ENCODE measurements at places on chromosomes 6 and 20.

DNA sequence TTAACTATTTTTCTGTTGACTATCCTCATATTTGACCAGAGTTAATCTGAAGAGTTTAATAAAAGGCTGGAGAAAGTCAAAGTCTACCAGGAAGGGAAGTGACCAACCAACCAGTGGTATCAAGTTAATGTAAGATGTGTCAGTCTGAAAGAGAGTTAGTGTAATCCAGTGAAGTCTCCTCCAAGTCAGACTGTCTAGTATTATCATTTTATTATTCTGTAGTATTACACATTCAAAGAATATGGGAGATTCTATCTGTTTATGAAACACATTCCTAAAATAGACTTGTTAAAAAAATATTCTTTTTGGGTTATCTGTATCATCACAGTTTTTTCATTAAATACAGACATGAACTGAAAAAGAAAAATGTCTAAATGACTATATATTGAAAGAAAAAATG is 194.4 kb downstream of the BTBD9 start:
- DNase-seq, result no peak

DNA sequence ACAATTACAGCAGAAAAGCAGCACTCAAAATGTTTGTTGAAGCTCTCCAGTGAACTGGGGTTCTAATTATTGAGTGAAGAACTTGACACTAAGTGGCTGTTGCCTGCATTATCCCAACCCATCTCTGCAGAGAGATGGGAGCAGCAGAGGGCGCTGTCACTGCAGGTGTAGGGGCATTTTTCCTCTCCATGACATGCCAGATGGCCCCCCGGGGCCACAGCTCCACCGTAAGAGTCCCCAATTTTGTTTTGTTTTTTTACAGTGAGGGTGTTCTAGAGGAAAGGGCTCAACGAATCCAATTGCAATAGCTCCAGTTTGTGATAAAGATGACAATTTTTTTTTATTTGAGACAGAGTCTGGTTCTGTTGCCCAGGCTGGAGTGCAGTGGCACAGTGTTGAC is 1.9 kb upstream of the FUCA2 start:
- no peak for DNase-seq

DNA sequence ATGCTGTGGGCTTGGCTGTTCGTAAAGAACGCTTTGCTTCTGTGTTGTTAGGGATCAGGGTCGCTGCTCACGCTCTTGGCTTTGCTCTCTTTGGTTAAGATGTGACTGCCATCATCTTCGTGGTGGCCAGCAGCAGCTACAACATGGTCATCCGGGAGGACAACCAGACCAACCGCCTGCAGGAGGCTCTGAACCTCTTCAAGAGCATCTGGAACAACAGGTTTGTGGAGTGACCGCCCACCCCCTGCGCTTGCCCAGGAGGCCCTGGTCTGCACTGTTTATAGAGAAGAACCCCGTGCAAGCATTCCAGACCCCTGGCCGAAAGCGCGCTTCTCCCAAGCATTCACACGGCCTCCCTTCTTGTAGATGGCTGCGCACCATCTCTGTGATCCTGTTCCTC is 57.1 kb downstream of the GNAS start:
- no peak for DNase-seq

DNA sequence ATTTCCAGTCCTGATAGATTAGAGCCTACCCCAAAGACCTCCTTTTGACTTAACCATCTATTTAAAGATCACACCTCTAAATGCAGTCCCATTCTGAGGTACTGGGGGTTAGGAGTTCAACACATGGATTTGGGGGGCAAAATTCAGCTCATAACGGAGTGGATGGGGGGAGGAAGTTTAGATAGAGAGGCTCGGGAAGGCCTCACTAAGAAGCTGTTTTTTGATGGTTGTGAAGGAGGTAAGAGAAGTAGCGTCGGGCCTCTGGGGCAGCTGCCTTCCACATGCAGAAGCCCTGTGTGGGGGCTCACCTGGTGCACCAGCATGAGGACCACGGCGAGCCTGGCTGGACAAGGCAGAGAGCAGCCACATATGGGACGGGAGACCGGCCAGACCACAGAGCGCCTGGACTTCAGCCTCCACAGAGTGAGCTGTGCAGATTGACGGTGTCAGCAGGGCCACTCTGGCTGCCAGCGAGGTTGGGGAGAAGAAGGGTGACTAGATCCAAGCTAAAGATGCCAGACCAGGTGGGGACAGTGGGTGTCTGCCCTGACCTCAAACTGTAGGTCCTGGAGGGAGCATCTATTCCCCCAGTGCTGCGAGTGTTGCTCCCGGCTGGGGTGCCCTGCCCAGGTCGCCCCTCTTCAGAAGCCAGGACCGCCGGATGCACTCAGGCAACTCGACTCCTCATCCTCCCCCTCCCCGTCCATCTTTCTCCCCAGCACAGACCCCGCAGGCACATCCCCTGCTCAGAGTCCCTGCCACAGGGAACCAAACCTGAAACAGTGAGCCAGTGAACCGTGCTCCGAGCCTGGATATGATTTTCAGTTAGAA is 5.1 kb upstream of the SYNJ2 start:
- no peak for DNase-seq

- no peak for DNase-seq
These were observed at the start of gene ENPP1 for GRCh38 chr6:131807644-131808459. ENPP1 (plus strand) TSS chr6:131808020; CDS start chr6:131808036, 16 bp downstream.

DNA sequence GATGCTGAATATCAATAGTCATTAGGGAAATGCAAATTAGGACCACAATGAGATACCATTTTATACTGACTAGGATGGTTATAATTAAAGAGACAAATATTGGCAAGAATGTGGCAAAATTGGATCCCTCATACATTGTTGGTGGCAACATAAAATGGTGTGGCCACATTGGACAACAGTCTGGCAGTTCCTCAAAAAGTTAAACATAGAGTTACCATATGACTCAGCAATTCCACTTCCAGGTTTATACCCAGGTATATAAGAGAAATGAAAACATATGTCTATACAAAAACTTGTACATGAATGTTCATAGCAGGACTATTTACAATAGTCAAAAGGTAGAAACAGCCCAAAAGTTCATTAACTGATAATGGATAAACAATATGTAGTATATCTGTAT is 2.0 kb upstream of the CRIP3 start:
- no peak for DNase-seq

- no peak for DNase-seq
These were observed 44.4 kb downstream of the RNGTT start for GRCh38 chr6:88919032-88919431.

- DNase-seq, result no peak
These were observed 655.5 kb upstream of the FLRT3 start for GRCh38 chr20:14992961-14993360.

DNA sequence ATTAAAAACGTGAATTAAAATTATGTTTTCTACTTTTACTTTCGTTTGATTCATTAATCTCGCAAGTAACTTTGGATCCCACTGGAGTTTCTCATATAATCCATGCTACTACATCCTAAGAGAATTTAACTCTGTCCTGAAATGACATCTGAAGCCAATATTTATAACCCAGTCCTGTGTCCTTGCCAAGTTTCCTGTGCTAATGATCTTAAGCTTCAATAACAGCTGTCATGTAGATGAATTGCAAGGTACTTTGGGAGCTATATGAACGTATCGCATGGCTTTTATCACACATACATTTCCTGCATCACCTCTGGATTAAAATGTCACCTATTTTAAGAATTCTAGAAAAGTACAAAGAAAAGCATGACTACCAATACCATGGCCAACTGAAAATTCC is 833.8 kb upstream of the CITED2 start:
- DNase-seq, result peak; percentile 94

DNA sequence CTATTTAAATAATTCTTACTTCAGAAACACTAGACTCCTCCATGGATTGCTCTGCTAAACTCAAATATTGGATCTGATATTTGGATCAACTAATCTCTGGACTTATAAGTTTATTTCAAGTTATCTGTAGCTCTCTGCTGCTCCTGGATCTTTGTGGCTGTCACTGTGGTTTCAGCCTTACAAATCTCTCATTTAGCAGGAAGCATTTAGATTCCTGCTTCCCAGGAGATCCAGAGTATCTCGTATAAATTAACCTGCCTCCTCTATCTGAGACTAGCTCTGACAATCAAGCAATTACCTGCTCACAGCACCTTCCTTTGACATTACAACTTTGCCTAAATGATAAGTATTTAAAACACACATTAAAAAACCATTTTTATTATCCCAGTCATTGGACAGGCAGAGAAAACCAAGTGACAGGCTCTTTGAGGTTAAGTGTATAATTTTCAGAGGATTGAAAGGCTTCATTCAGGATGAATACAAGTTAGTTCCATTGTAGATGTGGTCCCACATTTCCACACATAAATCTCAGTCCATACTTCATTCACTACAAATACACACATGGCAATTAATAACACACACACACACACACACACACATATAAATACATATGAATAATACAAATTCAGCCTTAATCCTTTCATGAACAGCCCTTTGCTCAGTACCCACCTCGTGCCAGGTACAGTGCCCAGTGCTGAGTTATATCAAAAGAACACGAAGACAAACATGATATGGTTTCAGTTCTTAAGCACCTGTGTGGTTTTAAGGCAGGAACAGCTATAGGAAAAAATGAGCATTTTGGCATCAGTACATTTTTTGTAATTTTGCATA is 55.5 kb upstream of the PLCB1 start:
- DNase-seq, result no peak

Measured in retinal pigment epithelial cell (primary cell).